Stimulated activated CD8-positive, alpha-beta memory T cell treated with anti-CD3 and anti-CD28 coated beads, Interleukin-15, amount 100 ng/mL, for 24 hours (primary cell): ENCODE measurements at places on chromosomes 16 and 17.

GRCh38 chr17:1000597-1001461 is 3.9 kb downstream of the TIMM22 start:
- no peak for DNase-seq

- DNase-seq: no peak
These were observed 173.3 kb upstream of the CACNG5 start for GRCh38 chr17:66661411-66662256.

DNA sequence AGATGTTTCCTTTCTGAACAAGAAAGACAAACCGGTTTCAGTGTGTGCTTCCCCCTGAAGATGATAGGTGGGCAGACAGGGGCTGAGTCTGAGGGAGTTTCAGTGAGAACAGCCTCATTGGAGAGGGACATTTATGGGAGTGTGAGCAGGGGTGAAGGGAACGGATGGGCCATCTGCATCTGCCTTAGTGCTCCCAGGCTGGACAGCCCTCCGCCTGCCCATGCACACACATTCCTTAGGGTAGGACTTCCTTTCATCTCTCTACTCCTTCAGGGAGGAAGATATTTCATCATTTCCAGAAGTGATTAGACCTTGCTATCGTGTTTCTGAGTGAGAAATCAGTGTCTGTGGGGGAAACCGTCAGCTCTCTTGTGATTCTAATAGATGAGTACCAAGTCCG is 3.8 kb downstream of the SHISA6 start:
- no peak for DNase-seq

GRCh38 chr17:57999496-58000017 is 7.5 kb downstream of the SRSF1 start:
- no peak for DNase-seq

GRCh38 chr17:72429066-72429638 is 308.3 kb downstream of the SOX9 start:
- DNase-seq: no peak

DNA sequence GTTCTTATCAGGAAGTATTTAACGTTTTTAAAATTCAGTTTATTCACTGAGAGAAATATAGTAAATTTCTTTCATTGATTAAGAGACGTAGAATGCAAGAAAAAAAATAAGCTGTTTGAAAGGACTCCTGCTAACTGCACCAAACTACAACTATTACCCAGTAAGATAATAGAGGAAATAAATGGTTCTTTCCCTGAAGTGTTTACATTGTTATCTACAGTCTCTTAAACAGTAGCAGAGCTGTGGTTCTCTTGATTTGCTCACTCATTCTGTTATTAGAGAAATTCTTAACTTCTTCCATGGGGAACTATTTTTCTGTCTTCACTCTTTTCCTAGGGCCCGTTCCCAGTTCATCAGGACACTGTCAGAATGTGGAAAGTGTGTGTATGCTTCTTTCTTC is 973.0 kb downstream of the KCNJ2 start:
- DNase-seq: no peak

DNA sequence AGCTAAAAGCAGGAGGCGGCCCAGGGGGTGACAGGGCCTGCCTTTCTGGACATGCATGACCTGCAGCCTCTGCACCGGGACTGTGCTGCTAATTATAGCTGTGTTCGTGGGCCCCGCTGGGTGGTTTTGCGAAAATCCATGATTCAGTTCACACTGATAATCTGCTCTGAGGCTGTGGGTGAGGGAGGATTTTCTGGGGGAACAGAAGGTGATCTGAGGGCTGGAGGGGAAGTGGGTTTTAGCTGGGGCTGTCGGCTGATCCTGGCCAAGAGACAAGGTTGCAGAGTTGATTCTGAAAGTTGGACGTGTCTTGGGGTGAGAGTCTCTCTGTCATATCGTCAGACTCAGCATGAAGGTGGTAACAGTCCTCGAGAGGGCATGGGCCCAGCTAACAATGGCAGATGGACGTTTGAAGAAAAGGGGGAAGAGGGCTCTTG is 187.5 kb upstream of the ZNF469 start:
- no peak for DNase-seq

DNA sequence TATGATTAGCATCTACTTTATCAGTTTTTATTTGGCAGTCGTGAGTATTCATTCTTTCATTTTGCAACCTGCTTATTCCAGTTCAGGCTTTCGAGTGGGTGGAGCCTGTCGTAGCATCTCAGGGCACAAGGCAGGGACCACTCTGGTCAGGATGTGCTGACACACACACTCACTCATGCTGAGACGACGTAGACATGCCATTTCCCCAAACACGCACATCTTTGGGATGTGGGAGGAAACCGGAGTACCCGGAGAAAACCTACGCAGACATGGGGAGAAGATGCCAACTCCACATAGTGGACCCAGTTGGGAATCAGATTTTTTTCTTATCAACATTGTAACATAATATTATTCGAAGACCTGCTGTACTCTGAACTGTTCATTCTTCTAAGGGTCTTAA is 756.5 kb upstream of the RBFOX1 start:
- DNase-seq: no peak

DNA sequence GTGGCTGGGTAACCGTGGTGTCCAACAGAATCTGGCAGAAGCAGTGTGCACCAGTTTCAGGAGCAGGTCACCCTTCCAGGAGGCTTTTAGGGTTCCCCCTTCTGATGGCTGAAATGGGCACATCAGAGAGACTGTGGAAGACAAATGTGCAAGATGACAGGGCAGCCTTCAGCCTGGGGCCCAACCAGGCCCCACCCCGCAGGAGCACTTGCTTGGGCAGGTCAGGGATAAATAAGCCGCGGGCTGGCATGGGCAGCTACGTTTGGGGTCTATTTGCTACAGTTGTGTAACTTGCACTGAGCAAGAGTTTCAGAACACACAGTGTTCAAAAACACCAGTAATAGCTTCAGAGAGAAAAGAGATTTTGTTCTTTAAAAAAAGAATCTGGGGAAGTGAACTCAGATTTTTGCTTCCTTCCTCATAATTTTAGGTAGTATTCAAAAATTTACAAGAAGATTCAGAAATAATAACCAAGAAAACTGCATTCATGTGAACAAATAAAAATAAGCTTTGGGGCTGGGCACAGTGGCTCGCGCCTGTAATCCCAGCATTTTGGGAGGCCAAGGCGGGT is 44.9 kb upstream of the BAHCC1 start:
- no peak for DNase-seq

DNA sequence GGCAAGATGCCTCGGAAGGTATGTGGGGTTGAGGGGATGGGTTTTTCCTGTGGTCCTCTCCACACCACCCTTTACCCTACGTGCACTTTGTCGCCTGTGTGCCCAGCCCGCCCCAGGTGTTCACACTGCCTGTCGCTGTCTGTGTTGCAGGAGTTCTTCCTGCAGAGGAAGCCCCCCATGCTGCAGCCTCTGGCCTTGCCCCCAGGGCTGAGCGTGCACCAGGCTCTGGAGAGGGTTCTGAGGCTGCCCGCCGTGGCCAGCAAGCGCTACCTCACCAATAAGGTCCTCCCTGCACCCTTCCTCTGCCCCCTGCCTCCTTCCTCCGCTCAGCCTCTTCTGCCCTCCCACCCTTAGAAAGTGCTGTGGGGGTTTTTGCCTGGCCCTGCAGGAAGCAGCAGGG is 15.2 kb downstream of the PFAS start:
- DNase-seq: no peak

GRCh38 chr17:71547904-71548303 is 572.9 kb upstream of the SOX9 start:
- no peak for DNase-seq

- no peak for DNase-seq
These were observed 40.7 kb upstream of the MMP2 start for GRCh38 chr16:55438281-55438680.

DNA sequence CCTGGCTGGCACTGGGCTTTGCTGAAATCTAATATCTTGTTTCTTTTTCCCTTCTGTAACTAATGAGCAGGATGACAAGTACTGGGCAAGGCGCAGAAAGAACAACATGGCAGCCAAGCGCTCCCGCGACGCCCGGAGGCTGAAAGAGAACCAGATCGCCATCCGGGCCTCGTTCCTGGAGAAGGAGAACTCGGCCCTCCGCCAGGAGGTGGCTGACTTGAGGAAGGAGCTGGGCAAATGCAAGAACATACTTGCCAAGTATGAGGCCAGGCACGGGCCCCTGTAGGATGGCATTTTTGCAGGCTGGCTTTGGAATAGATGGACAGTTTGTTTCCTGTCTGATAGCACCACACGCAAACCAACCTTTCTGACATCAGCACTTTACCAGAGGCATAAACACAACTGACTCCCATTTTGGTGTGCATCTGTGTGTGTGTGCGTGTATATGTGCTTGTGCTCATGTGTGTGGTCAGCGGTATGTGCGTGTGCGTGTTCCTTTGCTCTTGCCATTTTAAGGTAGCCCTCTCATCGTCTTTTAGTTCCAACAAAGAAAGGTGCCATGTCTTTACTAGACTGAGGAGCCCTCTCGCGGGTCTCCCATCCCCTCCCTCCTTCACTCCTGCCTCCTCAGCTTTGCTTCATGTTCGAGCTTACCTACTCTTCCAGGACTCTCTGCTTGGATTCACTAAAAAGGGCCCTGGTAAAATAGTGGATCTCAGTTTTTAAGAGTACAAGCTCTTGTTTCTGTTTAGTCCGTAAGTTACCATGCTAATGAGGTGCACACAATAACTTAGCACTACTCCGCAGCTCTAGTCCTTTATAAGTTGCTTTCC is 56.0 kb downstream of the HLF start:
- no peak for DNase-seq

DNA sequence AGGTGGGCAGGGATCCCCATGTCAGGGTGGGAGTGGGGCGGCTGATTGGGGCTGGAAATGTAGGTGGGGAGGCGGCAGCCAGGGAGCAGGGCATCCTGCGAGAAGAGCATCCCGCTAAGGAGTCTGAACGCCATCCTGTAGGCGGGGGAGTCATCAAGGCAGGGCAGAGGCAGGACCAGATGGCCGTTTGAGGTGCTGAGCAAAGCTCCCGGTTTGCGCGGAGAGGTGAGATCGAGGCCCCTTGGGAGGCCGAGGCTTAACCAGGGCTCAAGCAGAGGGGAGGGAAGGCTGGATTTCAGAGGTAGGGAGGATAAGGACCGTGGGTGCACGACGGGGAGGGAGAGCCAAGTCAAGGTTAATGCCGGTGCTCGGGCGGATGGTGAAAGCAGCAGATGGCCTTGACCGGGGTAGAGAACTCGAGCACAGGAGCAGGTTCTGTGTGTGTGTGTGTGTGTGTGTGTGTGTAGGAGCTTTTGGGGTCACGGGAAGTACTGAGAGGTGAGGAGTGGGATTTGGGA is 472 bp upstream of the NME2 start:
- no peak for DNase-seq

DNA sequence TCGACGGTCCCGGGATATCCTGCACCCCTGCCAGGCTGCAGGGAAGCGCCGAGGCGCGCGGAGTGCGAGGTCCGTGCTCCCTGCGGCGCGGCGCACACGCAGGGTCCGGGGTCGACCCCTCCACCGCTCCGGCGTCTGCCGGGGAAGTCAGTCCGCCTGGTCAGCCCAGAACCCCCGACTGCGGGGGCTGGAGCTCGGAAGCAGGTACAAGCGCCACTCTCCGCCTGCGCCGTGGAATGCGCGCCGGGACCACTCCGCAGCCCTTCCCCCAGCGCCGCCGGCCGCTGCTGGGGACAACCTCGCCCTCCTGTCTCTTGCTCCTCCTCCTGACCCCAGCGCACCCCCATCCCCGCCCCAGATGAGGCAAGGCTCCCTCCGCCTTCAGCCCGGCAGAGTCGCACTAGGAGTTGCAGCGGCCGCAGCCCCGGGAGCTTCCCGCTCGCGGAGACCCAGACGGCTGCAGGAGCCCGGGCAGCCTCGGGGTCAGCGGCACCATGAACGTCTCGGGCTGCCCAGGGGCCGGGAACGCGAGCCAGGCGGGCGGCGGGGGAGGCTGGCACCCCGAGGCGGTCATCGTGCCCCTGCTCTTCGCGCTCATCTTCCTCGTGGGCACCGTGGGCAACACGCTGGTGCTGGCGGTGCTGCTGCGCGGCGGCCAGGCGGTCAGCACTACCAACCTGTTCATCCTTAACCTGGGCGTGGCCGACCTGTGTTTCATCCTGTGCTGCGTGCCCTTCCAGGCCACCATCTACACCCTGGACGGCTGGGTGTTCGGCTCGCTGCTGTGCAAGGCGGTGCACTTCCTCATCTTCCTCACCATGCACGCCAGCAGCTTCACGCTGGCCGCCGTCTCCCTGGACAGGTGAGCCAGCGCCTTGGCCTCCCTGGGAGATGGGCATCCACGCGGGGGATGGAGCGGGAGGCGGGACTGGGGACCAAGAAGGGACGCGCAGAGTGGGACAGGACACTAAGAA is at the start of gene GALR2:
Gene GALR2, plus strand, starts transcription at position 392 of the 974 bp plus-strand sequence. Its CDS starts 103 bp downstream, at position 495.
- no peak for DNase-seq

- DNase-seq: no peak
These were observed 142.5 kb upstream of the HS3ST2 start for GRCh38 chr16:22671301-22672076.

DNA sequence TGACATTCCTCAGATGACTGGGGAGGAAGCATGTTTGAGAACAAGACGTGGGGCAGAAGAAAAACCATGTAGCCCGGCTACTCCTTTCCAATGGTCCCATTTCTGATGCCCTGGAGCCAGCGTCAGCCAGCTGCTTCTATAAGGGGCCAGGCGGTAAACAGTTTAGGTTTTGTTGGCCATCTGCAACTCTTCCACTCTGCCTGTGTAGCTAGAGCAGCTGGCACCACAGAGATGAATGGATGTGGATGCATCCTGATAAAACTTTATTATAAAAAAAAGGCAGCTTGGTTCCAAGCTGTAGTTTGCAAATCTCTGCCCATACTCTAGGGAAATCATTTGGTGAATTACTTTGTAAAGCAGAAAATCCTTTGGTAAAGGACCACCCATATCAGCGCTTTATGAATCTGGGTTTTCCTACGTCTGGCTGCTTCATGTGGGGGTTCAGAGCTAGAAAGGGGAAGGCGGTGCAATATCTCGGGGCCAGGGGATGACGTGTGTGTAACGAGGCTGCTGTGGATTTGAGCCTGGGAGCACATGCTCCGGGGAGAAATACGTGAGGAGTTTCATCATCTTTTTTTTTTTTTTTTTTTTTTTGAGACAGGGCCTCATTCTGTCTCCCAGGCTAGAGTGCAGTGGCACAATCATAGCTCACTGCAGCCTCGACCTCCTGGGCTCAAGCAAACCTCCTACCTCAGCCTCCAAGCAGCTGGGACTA is 3.4 kb upstream of the SRL start:
- no peak for DNase-seq

DNA sequence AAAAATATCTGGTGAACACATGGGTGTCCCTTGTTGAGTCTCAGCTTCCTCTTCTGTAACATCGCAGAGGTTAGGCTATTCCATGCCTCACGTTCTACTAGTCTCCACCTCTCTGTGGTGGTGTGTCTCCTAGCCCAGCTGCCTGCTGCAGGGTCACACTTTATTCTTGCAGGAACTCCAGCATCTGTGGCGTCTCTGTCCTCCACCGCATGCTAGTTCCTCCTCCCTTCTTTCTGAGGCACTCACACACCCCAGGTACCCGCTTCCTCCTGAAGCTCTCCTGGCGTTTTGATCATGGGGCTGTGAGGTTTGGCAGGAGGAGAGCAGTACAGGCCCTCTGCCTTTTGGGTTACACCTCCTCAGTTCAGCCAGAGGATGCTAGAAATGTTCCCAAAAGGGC is 9.9 kb upstream of the TEX2 start:
- no peak for DNase-seq

- DNase-seq: no peak
These were observed 204.0 kb downstream of the GRIN2A start for GRCh38 chr16:9978160-9978725.

GRCh38 chr16:31016018-31016417 is 5.6 kb upstream of the STX1B start:
- DNase-seq: no peak
